ENCODE measurements at places on chromosomes 3 and 15.

DNA sequence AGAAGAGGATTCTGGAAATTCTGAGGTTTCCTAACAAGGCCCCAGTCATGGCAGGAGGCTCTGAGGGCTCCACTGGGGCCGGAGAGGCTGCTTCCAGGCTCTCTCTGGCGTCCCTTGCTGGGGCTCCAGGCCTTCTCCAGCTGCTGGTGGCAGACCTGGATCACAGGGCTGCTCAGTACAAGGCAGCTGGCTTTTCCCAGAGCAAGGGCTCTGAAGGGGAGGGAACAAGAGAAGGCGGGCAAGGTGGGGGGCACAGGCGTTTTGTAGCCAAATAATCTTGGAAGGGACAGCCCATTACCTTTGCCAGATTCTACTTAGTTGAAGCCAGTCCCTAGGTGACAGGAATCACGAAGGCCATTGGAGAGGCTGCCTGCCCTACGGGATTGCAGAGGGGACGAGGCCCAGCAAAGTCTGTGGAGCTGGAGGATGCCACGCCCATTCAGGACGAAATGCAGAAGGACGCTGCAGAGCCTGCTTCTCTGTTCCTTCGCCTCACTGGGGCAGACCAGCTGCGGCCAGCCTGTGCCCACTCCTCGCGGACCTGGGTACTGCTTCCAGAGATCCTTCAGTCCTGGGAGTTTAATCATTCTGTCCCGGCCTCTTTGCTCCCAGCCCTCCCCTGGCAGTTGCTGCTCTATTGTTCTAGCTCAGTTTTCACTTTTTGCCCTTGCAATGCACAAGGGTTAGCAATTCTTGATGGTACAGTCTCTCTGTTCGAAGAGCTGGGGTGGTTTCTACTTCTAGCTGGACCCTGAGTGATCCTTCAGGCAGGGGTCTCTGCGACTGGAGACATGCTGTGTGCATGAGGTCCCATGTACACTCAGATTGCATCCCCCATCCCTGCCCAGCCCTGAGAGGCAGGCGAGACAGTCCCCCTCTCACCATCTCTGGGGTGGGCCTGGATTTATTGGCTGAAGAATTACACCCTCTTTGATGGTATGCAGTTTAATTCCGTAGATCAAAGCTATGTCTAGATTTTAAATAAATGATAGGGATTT lies 149.3 kb upstream of the MEF2A start:
- no peak for DNase-seq

- DNase-seq: peak; percentile 29
Measured at GRCh38 chr3:47022641-47023071, 43.2 kb downstream of the NBEAL2 start.

GRCh38 chr3:25119682-25120081 lies 308.4 kb upstream of the RARB start:
- no peak for DNase-seq

DNA sequence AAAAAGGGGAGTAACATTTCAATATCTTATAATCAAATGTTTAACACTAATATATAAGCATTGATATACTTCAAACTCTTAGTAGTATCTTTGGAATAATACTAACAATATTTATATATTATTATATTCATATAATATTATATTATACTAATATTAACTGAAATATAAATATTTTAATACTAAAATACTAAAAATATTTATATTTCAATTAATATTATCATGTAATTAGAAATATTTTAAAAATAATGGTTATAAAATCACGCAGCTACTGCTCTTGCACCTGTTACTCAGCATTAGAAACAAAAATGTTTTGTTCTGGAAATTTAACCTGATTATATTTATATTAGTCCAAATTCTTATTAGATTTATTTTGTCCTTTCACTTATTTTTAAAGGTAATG lies 12.6 kb upstream of the ATP8B4 start:
- no peak for DNase-seq

- no peak for DNase-seq
Measured at GRCh38 chr3:10822055-10822454, 6.0 kb downstream of the SLC6A11 start.

DNA sequence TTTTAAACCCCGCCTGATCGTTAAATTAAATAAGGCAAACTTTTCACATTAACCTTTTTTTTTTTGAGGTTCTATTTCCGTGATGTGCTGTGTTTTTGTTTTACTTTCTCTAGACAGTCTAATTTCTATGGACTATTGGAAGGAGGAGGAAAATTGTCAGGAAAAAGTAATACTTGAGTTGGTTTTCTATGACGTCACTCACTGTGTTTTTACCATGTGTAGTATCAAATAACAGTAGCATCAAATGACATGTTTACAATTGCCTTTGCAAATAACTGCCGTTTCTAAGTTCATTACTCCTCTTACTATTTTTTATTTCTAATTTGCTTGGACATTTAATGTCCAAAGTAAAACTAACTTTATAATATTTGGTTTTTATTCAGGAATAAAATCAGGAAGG lies 32.3 kb downstream of the MYO1E start:
- peak; percentile 20 for DNase-seq

- no peak for DNase-seq
Measured at GRCh38 chr3:236881-237280, 40.3 kb downstream of the CHL1 start.

DNA sequence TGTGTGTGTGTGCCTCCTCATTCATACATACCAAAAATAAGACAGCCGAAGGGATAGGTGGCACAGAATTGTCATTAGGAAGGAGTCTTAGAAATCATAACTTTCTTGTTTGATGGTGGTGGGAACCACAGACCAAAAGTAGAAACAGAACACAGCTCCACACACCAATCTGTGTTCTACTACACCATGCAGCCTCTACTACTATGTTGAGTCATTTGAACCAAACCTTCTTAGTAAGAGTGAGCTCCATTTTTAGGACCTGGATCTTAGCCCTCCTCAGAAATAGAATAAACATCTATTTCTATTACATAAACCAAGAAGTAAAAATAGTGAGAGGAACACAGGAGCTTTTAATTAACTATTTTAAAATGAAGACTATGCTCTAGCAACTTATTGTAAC lies 27.9 kb upstream of the PLCH1 start:
- no peak for DNase-seq

- no peak for DNase-seq
Measured at GRCh38 chr3:53820756-53821580, 25.3 kb downstream of the CHDH start.

- DNase-seq: no peak
Measured at GRCh38 chr3:169449012-169449411, 214.5 kb downstream of the MECOM start.

DNA sequence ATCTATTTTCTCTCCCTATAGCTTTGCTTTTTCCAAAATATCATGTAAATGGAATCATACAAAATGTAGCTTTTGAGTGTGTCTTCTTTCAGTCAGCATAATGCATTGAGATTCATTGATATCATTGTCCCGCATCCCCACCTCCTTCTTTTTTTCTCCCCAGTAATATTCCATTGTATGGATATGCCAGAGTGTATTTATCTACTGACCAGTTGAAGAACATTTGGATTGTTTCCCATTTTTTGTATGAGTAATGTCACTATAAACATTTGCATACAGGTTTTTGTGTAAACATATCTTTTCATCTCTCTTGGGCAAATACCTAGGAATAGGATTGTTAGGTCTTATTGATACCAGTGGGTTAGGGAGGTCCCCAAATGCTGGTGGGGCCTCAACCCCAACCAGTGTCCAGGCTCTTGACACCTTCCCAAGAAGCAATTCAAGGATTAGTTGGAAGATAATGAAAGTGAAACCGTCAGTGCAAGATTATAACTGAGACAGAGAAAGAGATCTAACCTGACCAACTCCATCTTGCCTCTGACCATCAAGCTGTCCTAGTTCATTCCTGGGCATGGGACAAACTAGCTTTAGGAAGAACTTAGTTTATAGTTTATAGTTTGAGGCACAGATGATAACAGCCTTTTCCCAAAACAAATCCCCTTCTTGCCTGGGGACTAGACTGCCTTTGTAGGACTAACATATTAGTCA lies 7.4 kb upstream of the SLC33A1 start:
- no peak for DNase-seq

- no peak for DNase-seq
Measured at GRCh38 chr3:23987356-23987755, 42.3 kb downstream of the NR1D2 start.

DNA sequence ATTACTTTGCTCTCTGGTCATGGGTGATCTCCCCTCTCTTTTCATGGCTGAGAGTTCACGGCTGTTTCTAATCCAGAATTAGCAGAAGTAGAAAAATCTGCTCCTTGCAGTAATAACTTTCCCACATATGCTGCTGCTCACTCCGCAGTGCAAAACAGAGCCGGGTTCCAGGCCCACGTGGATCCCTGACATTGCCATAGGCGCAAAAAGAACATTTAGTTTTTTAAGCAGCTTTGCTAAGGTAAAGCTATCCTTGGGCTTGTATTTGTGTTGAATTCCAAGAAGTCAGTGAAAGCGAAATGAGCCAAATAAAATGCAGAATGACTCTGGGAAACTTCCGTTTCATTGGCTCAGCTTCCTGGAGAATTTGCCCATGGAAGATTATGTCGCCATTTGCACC lies 633.7 kb upstream of the SUCLG2 start:
- DNase-seq: no peak

- DNase-seq: peak; percentile 49
Measured at GRCh38 chr3:125003369-125003853, 52.4 kb downstream of the HEG1 start.

GRCh38 chr3:53230041-53230621 lies 25.7 kb downstream of the TKT start:
- DNase-seq: no peak

DNA sequence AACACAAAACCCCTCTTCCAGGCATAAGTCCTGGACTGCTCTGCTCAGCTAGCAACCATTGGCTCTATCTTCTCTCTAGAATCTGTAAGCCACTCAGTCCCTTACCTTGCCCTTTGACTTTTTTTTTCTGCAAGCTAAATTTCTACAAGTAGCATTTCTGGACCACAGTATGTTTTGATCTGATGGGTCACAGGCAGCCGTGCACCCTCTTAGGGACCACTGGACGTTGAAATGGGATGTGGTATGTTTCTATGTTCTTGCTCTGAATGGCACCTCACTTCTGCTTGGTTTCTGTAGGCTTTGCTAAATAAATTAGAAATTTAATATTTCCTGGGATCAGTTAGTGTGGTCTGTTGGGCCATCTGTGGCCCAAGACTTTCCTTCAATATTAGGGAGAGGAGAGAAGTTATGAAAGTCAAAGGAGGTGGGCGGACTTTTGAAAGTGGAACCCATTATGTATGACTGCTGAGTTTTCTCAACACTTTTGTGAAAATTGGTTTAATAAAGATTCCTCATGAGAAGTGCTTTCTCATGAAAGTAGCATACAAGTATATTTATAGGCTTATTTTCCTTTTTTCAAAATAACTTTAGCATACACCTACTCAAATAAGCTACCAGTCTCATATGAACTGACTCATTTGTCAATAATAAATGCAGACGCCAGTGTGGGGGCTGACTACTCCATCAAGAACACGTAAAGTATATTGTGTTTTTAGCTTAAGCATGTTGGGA lies 18.4 kb upstream of the TIPARP start:
- no peak for DNase-seq

DNA sequence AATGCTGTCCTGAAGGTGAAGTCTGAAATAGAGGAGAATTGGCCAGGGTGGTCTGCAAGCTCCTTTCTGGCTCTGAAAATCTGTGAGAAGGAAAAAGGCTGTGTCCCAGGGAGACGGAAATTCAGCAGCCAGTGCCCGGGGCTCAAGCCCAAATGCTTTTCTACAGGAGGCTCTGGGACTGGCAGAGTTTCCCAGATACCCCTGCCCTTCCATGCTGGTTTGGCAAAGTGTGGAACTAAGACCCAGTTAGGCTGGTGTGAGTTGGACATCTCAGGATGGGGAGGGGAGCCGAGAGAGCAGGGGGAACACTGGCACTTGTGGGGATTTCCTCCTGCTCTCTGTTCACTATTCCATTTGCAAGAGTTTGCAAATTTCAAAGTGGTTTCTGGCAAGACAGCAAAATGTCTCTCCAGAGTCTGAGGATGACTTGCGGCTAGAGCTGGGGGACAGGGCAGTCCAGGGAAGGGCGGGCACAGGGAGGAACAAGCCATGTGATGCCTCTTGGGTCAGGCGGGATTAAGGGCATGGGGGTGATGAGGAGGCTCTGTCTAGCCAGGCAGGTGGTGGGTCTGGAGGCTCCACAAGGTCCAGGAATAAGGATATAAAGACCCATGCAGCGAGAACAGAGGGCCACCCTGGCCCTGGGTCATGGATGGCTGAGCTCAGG lies 152.3 kb downstream of the RAB11A start:
- no peak for DNase-seq

- DNase-seq: no peak
Measured at GRCh38 chr3:109098079-109098644, 19.8 kb downstream of the MORC1 start.

GRCh38 chr3:69433121-69433968 lies 47.5 kb upstream of the FRMD4B start:
- DNase-seq: no peak

GRCh38 chr3:28912120-28912885 lies 368.6 kb upstream of the RBMS3 start:
- peak; percentile 73 for DNase-seq

GRCh38 chr3:113222451-113223086 lies 11.2 kb downstream of the BOC start:
- DNase-seq: no peak

DNA sequence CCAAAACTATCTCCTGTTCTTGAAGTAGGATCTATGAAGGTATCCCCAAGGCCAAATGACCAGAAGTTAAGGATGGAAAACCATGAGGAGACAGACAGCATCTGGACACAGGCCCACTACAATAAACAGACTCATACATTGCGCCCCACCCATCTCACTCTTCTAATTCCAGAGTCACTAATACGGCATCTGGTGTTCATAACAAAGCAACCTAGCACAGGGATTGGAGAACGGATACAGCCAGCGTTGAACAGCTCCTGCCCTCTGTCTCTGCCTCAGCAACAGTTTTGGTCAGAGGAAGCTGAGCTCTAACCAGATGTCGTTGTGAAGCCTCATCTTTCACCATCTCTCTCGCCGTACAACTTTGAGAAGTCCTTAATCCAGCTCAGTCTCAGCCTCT lies 44.5 kb upstream of the CCDC80 start:
- peak; percentile 95 for DNase-seq

GRCh38 chr15:82843566-82843965 lies 34.1 kb downstream of the WHAMM start:
- DNase-seq: no peak

GRCh38 chr15:45023659-45024225 lies 747 bp downstream of the SORD start:
- peak; percentile 38 for DNase-seq

DNA sequence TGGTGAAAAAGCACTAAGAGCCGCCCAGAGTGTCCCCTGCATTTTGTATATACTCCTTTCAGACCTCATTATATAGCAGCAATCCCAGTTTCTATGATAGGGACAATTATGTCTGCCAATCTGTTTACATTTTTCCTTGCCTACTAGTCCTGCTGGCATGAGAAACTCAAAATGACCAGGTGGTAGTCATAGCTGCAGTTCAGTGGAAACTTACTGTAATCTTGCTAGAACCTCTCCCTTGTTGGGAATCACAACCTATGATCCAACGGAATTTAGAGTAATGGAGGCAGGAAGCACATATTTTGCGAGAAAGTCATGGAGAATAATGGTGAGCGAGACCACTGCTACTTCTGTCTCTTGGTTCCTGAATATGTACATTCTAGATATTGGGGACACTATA lies 28.6 kb upstream of the MINAR1 start:
- peak; percentile 64 for DNase-seq

GRCh38 chr3:37954881-37955280 lies 35.7 kb upstream of the VILL start:
- no peak for DNase-seq

GRCh38 chr3:17772556-17772955 lies 30.1 kb upstream of the TBC1D5 start:
- DNase-seq: no peak
